KBM-7 (cell line): ENCODE measurements at places on chromosomes 7 and 10.

- no peak for DNase-seq
Observed at GRCh38 chr10:15172306-15172840, 3.9 kb upstream of the NMT2 start.

GRCh38 chr7:115976651-115977050 lies 53.9 kb downstream of the TFEC start:
- DNase-seq = no peak

DNA sequence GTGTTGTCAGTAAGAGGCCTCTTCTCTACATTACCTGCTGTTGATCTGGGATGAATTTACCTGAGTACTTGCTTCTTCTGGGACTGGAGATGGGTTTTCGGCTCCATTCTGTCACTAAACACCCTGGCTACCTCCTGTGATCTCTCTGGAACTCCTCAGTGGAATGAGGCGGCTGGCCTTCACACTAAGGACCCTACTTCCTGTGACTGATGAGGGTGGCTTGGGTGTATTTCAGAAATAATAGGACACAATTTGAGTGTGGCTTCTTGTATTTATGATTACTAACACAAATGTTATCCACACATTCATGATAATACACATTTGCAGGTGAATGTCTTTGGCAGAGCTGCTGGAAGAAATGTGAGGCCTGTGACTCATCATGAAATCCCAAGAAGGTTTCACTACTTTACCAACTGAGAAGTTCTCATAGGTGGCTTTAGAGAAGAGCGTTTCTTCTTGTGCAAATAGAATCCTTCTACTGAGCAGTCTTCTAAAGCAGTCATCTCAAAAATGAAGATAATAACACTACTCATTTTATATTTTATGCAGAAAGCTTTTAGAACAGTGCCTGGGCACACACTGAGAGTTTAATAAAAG lies 21.3 kb upstream of the EVX1 start:
- no peak for DNase-seq

DNA sequence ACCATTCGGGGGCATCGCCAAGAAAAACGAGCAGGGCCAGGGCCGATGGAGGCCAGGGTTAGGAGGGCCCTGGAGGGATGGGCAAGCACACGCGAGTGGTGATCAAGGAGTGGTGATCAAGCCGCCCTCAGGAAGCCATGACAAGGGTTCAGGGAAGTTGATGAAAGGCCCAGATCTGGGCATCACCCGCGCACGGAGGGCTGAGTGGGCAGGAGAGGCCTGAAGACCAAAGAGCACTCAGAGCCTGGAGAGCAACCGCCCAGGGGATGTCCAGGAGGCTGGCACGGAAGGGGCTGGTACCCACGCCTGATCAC lies 114.6 kb downstream of the WDR37 start:
- DNase-seq = no peak

- no peak for DNase-seq
Observed at GRCh38 chr10:123149568-123150270, 1.8 kb downstream of the HMX2 start.

DNA sequence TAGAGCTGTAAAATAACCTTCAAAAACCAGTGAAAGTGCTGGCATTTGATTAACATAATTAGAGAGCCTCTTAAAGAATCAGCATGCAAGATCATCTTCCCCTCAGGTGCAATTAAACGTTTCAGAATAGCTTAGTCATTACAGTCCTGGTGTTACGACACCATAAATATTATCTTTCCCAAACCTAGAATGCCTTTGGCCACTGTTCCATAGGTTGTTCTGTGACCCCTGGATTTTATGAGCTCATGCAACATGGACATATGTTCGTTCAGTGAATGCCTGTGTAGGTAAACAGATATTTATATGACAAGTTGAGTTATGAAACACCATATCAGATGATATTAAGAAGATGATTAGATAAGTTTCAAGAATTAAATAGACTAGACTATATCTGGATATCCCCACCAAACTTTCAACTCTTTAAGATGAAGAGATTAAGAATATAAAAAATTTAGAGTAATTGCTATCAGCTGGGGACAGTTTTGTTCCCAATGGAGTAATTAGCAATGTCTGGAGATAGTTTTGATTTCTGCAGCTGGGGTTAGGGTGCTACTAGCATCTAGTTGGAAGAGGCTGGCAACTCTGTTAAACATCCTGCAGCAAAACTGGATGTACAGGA lies 263.5 kb upstream of the DKK1 start:
- no peak for DNase-seq

DNA sequence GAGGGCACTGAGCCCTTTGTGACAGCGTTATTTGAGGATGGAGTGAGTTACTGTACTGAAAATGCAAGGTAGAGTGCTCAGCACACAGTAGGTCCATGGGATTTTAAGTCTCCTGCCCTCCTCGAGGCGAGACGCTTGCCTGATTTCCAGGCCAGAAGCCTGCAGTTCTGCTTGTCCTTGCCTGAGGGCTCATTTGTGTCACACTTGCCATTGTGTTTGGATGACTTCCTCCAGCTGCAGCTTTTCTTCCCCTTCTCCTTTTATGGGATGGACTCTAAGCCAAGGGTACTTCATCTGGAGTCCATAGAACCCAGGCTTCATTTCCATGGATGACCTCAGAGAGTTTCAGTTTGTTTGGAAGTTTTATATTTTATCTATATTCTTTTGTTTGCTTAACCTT lies 304.2 kb upstream of the BMPER start:
- no peak for DNase-seq

DNA sequence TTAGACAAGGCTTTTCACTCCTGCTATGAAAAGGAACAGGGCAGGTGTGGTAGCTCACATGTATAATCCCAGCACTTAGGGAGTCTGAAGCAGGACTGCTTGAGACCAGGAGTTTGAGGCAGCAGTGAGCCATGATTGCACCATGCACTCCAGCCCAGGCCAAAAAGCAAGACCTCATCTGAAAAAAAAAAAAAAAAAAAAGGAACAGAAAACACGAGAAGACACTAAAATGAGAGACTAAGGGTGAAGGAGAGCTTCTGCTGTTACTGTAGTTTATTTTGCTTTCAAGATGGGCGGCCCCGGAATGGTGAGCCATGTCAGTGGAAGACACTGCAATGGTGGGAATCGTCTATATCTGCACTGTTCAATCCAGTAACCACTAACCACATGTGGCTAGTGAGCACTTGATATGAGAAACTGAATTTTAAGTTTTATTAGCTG lies 9.9 kb downstream of the PIP4K2A start:
- no peak for DNase-seq

DNA sequence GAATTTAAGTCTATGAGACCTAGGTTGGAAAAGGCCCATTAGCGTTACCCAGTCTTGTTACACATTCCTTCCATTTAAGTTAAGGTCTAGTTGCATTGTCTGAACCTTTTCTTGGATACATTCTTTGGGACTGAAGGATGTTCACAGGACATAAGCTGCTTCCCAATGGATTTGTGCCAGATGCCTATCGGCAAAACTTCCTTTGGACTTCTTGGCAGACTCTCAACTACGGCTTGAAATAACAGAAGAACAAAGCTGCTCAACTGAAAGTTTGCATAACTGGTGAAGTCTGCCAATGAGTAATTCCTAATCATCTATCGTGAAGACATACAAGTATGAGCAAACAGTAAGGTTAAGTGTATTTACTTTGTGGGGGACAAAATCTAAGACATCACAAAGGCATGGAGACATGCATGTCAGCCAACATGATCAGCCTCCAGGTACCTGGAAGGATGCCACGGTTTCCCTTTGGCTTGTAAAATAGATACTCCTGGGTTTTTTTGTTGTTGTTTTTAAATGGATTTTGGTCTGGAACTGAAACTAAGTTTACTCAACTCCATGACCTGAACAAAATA lies 35.4 kb downstream of the MALSU1 start:
- no peak for DNase-seq

DNA sequence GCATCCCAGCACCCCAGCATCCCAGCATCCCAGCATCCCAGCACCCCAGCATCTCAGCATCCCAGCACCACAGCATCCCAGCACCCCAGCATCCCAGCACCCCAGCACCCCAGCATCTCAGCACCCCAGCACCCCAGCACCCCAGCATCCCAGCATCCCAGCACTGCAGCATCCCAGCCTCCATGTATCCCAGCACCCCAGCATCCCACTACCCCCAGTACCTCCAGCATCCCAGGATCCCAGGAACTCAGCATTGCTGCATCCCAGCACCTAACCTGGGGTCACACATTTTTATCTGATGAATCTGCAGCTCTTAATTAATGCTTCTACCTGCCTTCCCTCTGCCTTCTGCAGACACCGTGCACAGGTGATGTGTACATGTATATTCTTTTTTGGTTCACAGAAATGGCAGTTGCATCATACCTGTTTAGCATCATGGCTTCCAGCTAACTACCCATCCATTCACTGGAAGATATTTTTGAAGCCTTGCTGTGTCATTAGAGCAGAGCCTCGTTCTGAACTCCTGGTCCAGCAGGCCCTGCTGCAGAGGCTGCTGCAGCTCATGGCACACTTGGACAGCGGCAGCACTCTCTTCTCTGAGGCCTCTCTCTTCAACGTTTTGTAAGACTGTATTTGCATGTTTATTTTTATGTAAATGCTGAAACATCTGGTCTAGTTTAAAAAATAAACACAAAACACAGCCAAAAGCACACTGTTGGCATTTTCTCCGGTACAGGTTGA lies 4.6 kb upstream of the CFAP46 start:
- DNase-seq = no peak

GRCh38 chr7:24457219-24457558 lies 116.1 kb upstream of the PALS2 start:
- no peak for DNase-seq

GRCh38 chr7:44740055-44740454 lies 8.6 kb upstream of the ZMIZ2 start:
- DNase-seq = no peak

GRCh38 chr10:118950190-118950680 lies 79.3 kb upstream of the NANOS1 start:
- no peak for DNase-seq

DNA sequence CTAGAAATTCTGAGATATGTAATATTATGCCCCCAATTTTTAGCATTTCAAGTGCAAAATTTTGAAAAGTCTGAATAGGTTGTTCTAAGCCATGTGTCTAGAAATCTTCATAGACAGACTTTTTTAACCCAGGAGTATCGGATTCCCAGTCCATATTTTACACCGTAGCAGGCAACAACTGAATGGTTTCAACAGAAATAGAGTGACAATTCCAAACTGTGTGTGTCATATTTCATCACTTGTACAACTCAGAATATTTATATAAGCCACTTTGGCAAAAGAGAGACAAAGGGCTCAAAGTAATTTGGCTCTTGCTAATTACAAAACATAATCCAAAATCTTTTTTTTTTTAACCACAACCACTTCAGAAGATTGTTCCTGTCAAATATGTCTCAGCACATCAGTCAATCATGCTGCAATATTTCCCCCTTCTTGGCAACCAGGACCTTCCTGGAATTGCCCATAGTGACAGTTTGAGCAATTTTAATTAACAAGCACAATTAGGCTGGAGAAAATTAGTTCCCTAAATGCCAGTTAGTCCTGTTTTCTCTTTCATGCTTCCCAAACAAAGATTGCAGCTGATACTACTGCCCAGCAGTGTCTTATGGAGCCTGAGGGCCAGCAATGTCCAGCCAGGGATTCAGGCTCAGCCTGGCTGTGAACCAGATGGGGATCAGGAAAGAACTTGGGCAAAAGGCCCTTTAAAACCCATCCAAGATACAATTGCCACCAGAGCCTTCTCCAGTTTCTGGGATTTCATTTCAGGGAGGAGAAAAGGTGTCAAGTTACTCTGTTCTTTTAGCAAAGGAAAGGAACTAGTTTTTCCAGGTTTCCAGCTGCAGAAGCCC lies 533.3 kb upstream of the GHITM start:
- no peak for DNase-seq

DNA sequence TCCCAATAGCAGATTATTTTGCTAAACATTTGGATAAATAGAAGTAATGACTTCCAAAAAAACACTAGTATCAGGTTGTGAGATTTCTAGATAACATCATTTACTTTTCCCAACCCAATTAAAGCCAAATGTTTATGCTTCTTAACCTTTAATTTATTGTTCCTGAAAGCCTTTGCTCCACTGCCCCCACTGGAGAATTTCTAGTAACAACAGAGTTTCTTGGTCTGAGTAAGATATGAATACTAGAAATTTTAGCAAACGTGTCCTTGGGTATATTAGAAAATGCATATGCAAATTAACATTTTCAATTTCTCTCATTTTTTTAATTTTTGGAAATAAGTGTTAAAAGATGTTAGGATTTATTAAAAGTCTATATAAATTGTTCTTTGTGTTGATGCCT lies 958.0 kb upstream of the PHF14 start:
- no peak for DNase-seq

GRCh38 chr10:70934701-70935100 lies 46.3 kb upstream of the PCBD1 start:
- no peak for DNase-seq

DNA sequence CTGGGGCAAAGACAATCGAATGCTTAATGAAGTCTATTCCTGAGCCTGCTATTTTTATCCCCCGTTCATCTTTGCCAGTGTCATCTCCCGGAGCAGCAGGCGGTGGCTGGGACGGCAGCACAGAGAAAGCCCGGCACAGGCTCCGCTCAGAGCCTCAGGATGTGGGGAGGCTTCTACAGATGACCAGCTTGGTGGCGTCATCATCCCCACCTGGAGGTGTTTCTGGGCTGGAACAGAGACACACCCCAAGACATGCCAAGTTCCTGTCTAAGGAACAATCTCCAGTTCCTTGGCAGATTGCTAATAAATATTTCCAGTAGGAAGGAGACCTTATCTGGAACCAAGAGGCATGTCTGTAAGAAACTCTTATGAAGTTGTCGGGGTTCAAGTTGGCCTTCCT lies 552.4 kb upstream of the MGMT start:
- no peak for DNase-seq

- no peak for DNase-seq
Observed at GRCh38 chr10:113820507-113820906, 33.4 kb downstream of the DCLRE1A start.

DNA sequence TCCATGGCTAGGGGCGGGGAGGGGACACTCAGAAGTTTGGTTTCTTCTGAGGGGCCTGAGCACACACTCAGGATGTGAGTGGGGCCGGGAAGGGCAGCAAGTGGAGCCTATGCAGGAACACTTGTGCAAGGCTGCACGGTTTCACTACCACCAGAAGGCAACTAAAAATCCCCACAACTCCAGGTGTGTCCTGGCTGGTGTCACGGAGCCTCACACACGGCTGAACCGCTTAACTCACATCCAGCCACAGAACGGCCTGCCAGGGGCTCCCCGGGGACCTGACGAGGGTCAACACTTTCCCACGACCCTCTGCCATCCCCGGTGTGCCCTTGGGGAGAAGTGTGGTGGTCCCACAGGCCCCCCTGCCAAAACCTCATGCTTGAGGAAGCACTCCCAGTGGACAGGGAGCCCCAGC lies 173.9 kb downstream of the ELFN1 start:
- no peak for DNase-seq

- peak; percentile 58 for DNase-seq
Observed at GRCh38 chr10:69049566-69049961, 38.3 kb upstream of the SRGN start.

DNA sequence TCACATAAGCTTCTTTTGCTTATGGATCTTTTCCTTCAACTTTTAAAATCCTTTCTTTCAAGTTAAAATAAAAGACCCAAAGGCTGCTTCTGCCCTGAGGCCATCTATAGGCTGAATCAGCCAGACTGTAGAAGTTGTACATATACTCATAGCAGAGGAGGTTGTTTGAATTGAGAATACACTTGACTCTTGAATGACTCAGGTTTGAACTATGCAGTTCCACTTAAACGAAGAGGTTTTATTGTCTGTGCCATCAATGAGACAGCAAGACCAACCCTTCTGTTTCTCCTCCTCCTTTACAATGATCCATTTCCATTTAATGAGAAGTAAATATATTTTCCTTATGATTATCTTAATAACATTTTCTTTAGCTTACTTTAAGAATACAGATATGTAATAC lies 5.8 kb downstream of the ZNF365 start:
- DNase-seq = no peak

- DNase-seq = peak; percentile 8
Observed at GRCh38 chr10:37713642-37714041, 143.8 kb downstream of the ZNF248 start.
